ENCODE measurements at places on chromosomes 6 and 20.

GRCh38 chr20:63371291-63371865 lies 10.2 kb upstream of the CHRNA4 start:
- no peak for DNase-seq

GRCh38 chr6:16803294-16804200 lies 42.3 kb upstream of the ATXN1 start:
- DNase-seq: no peak

DNA sequence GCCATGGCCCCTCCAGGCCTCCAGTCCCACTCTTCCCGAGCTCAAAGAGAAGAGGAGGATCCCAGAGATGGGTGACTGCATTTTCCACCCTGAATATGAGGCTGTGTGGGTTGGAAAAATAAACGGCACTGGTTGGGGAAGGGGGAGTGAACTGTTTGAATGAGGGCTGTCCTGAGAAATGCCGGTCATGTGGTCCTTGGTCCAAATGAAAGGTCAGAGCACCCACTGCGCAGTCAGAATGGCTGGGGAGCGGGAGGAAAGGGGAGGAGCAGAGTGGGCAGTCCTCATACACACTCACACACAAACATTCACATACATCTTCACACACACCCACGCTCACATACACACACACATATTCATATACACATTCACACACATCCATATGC lies 83.1 kb downstream of the MRPL14 start:
- no peak for DNase-seq

DNA sequence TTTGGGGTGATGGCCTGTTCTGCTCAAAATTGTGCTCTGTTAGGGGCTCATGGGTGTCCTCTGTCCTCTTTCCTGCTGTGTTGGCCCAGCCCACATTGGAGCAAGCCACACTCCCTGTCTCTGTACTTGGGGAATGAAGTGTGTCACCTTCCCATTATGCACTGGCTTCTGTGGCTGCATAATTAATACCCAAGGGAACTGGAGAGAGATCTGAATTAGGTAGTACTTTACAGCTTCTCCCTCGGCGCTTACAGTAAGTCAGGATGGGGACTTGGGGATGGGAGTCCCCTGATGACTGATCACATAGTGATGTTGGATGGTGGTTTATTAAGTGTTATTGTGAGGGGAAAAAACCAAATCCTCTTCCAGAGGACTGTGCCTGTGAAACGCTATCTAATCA lies 116.6 kb downstream of the FOXO3 start:
- no peak for DNase-seq

DNA sequence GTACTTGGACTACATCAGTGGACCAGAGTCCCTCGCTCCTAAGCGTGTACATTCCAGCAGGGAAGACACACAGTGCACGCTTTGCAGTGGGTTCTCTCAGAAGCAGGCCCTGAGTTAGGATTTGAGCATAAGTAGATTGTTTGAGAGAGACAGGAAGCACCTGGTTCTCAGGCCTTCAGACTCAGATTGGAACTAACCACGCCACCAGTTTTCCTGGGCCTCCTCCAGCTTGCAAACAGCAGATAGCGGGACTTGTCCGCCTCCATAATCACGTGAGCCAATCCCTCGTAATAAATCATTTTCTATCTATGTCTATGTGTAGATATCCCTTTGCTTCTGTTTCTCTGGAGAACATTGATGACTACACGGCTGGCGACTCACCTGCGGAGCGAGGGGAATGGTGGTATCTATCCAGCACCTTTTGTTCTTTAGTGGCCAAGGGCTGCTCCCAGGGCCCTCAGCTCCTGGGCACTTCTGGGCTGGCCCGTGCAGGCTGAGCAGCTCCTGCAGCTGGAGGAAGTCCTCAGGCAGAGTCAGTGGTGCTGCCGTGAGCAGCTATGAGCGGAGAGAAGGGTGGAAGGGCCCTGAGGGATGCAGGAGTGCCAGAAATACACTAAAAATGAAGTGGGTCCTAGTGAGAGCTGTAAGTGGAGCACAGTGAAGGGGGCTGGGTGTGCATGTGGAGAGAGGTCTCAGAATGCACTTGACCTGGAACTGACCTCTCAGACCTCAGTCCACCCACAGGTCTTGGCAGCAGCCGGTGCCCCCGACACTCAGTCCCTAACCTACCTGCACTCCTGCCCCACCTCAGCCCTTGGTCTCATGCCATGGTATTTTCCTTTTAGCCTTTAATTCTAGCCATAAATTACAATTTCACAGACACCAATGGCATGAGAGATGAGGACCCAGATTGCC lies 76.9 kb downstream of the STK35 start:
- no peak for DNase-seq

DNA sequence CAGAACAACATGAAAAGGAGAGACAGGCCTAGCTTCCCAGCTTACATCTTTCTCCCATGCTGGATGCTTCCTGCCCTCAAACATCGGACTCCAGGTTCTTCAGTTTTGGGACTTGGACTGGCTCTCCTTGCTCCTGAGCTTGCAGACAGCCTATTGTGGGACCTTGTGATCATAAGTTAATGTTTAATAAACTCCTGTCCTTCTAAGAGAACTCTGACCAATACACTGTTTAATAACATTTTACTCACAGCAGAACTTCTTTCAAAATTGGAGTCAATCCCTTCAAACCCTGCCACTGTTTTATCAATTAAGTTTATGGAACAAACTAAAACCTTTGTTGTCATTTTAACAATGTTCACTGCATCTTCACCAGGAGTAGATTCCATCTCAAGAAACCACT lies 111.4 kb downstream of the PREP start:
- no peak for DNase-seq

DNA sequence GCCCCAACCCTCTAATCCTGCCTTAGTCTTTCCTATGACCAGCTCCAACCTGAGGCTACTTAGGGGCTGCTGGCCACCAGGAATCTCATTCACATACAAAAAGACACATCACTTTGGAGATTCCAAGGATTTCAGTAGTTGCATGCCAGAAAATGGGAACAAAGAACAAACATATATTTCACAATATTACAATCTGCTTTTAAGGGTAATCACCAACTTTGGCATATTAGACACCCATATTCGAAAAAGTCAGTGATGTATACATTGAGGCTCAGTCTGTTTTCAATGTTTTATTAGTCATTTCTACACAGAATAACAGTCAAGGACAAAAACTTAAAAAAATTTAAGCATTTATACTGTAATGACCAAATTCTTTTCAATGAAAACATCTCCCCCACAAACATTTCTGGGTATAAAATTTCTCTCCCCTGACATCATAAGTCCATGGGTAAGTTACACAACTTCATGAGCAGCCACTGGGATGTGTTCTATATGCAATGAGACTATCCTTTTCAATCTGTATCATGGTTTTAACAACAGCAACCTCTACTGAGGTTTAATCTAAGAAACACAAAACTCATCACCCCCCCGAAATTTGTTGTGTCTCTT lies 103.5 kb downstream of the MAP7 start:
- DNase-seq: no peak

DNA sequence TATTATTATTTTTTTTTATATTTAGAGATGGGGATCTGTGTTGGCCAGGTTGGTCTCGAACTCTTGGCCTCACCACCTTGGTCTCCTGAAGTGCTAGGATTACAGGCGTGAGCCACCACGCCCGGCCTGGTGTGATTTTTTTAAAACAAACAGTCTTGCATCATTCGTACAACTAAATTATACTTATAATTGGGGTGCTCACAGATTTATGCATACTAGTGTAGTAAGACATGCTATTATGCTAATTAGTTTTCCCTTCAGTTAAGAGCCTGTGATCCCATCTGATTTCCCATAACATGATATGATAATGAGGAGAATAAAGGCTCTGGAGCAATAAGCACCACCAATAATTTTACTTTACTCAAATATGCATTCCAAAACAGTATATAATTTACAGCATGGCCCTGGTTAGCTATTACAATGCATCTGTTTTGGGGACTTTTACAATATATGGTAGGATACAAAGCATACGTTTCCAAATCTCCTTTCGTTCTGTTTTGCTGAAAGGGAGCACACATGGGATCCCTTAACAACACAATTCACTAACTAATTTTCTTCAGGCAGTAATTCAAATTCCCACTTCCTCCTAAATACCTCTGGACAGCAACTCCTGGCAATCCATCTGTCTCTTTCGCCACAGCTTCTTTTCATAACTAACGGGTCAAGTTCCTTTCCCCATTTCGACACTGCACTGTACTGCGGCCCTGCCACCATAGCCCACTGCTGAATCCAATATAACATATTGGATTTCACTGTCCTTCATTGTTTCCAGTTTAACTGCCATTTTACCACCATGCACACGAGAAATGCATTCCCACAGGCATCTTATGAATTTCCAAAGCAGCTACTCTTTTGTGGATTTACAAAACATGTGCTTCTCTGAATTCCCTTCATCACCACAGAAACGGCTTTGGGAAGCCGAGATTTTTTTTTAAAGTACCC lies 1.7 kb downstream of the NUDT3 start:
- DNase-seq: no peak

DNA sequence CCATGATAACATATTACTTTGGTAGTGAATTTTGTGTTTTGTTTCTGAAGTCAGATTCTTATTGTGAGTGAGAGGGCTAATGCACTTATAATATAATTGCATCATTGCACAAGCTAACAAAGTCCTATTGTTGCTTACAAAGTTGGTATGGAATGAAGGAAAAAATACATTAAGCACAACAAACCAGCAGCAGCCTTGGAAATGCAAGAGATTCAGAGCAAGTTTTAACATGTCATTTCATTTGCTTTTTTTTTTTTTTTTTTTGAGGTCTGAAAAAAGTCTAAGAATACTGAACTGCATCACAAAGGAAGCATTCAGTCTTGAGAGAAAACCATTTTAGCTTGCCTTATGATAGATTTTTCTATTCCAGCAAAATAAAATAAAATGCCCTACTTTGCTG lies 57.6 kb downstream of the PLCB4 start:
- DNase-seq: no peak

DNA sequence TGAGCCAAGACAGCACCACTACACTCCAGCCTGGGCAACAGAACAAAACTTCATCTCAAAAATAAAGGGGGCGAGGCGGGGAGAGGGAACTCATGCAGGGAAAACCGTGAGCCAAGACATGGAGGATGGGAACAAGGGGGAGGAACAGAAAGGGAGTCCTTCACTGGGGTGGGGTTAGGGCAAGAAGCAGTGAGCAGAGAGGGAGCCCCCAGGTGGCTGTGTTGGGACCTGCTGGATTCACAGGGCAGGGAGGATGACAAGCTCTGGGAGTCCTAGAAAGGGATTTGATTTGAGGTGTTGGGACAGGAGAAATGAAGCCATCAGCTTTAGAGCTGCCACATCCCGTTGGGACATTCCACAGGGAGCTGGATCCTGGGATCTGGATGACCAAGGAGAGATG lies 90.6 kb upstream of the TOP1 start:
- no peak for DNase-seq

- DNase-seq: no peak
These were observed 17.6 kb upstream of the SERPINB9 start for GRCh38 chr6:2920671-2921112.

Data from activated CD4-positive, alpha-beta T cell treated with anti-CD3 and anti-CD28 coated beads for 4 hours (primary cell).